ENCODE measurements at places on chromosomes 16 and 17.

GRCh38 chr16:15708096-15708495 lies 58.1 kb downstream of the NDE1 start:
- DNase-seq = no peak

DNA sequence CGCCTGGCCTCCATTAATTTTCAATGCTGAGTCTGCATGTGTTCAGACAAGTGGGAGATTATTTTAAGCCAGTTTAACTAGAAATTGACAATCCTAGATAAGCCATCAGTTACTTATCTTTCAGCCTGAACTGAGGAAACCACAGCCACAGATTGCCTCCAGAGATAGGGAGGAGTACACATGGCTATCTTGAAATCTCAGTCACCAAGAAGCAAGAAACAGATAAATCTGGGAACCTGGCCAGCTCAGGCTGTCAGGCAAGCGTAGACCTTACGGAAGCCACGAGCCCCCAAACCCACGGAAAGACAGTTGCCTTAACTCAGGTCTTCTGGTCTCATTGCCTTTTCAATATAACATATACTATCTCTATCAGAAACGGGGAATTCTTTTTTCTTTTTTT lies 2.0 kb upstream of the GLG1 start:
- no peak for DNase-seq

- no peak for DNase-seq
Observed at GRCh38 chr17:50148226-50149090, 2.0 kb downstream of the PPP1R9B start.

DNA sequence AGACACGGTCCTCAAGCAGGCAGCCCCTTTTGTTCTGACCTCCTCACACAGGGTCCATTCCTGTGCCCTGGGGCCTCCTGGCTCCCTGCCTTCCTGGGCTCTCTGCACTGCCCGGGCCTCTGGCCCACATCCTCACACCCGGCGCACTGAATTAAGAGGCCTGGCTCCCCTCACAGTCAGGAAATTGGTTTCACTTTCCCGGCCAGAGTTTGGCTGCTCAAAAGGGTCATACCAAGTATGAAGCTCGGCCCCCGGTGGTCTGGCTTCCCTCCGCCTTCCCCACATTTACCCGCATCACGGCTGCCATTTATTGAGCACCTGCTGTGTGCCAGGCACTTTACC lies 220.0 kb downstream of the NTN1 start:
- DNase-seq = no peak

DNA sequence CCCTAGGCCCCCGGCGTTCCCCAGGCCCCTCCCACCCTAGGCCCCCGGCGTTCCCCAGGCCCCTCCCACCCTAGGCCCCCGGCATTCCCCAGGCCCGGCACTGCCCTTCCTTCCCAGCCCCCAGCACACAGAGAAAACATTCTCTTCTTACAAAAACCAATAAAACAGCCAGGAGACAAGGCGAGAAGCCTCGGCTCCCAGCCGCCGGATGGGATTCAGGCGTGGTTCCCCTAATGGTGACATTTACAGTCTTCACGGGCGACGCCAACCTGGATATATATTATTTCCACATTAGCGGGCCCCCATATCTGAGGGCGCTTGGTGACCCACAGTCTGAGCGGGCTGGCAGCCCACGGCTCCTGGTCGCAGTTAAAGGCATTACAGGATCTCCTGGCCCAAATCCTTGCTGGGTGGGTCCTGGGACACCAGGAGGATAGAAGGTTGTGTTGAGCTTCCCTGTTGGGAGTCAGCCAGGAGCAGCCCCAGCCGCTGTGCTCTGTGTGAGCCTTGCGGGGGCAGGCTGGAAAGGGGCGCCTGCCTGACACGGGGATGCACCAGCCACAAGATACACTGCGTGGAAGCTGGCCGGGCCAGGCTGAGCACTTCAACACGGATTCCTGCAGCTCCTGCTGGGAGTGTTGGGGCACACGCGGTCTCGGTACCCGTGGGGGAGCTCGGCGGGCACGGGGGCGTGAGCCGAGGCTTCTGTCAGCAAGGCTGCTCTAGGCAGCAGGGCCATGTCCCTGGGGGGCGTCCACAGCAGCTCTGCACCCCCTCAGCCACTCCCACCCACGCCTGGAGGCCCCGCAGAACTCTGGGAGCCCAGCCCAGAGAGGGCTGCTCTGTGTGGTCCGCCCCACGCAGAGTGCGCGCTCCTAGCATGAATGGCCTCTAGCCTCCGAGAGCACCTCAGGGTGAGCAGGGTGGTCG lies 83.7 kb downstream of the LMF1 start:
- no peak for DNase-seq

DNA sequence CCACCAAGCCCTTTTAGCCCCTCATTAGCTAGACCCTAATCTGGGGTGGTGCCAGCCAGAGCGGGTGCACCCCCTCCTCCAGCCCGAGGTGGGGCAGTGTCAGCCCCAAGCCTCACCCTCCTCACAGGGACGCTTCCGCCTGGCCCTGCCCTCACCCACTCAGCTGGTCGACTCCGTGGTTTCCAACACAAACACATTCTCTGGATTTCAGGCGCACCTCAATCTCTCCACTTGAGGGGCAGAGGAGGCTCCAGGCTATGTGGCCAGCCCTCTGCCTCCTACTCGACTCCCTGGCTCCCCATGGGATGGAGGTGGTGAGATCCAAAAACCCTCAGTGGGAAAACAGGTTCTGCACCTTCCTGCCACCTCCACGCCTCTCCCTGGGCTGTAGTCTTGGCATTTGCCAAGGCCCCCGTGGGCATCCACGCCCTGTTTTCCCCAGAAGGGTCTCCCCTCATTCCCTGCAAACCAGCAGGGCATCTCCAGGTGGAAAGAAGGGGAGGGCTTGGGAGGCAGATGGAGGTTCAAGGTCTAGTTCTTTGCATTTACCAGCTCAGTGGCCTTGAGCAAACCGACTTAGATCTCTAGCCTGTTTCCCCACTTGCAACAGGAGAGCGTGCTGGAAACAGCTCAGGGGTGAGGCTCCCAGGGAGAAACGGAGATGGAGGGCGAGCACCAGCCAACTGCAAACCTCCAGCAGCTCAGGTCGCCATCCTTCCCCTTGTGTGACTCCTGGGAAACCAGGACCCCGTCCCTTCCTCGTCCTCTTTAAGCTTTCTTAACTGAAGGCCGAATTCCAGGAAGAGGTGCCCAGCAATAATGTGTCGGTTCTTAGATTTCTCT lies 1.7 kb downstream of the EMP2 start:
- DNase-seq = no peak

DNA sequence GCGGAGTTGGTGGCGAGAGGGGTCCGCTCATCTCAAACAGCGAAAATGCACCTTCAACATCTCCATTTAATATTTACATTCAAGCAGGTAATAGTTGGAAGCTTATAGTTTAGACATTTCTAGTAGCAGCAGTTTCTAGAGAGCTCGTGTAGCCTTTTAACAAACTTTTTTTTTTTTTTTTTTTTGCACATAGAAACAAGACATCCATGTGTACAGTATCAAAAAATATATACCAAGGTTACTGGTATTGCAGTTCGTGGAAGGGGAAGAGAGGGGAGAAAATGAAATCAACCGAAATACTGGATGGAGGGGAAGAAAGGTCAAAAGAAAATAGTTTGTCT lies 6.2 kb downstream of the CBX4 start:
- no peak for DNase-seq

DNA sequence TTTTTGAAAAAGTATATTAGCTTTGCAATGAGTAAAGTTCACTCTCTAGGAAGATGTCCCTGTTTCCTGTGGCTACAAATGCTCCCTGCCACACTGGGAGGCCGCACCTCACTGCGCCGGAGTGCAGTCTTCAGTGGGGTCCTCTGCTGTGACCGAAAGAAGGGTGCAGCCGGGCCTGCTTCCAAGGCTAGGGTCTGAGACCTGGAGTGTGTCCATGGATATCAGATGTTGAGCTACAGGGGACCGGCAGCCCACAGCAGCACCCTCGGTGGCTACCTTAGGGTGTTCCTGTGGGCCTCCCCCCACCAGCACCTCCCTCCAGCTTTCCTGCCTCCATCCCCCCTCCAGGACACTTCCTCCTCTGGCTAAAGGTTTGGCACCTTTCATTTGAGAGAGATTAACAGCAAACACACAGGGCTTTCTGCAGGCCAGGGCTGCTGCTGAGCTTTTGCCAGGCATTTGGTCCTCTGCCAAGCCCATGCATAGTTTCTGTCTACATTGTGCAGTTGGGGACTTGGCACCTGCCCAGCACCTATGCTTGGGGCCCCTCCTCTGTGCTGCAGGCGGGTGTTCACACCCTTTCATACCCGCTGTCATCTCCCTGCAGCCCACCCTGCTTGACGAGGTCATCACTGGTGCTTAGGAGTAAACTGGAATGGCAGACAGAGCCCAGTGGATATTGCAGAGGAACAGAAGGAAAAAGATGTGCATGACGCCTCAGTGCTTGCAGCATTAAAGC lies 33.8 kb upstream of the CRISPLD2 start:
- no peak for DNase-seq

DNA sequence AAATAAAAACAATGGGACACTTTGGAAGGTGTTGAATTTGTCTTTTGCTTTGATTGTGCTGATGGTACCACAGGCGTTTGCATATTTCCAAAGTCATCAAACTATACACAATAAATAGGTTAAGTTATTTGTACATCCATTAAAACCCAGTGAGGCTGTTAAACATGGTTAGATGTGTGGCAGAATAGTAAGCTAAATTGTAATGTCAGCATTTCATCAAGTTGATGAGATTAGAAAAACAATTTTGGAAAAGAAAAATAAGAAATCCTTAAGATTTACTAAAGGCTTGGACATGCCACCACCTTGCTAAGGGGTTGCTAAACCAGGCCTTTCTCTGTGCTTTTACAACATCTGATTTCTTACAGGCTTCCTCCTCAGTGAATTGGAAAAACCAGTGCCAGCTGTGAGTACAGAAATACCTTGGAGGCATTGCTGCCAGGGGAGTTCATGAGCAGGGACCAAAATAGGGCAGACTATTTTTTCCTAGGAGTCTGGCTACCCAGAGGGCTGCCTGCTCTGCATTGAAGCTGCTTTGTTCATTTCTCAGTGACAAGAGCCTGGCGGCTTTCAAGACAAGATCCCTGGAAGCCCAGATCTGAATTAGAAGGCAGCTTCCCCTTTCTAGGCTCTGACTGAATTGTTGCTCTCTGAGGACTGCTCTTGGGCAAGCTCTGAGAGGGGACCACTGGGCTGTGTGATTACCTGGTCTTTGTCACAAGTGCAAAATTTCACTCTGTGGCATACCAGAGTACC lies 43.4 kb upstream of the CA10 start:
- no peak for DNase-seq

- DNase-seq = no peak
Observed at GRCh38 chr17:1918346-1919162, 88.7 kb downstream of the RPA1 start.

- no peak for DNase-seq
Observed at GRCh38 chr17:65545705-65546523, 15.5 kb downstream of the AXIN2 start.
